ENCODE measurements at places on chromosomes 13 and 19. TPM values are rescaled to one million over a fixed set of nuclear protein-coding genes. Genes with fewer than 3 reads are reported as not detected.

Gene AMER2
- not detected for total RNA-seq

Gene LILRB5
- not detected for total RNA-seq

Gene PAF1
- 54.2 TPM for total RNA-seq

Gene FGF22
- not detected for total RNA-seq

Gene OR10H1
- not detected for total RNA-seq

Gene TFDP1
- 175 TPM for total RNA-seq

Gene ZNF441
- total RNA-seq, result 5.0 TPM
